ENCODE measurements at places on chromosomes 2 and 18.

- no peak for DNase-seq
These were observed 127.0 kb upstream of the COL5A2 start for GRCh38 chr2:189306525-189306924.

DNA sequence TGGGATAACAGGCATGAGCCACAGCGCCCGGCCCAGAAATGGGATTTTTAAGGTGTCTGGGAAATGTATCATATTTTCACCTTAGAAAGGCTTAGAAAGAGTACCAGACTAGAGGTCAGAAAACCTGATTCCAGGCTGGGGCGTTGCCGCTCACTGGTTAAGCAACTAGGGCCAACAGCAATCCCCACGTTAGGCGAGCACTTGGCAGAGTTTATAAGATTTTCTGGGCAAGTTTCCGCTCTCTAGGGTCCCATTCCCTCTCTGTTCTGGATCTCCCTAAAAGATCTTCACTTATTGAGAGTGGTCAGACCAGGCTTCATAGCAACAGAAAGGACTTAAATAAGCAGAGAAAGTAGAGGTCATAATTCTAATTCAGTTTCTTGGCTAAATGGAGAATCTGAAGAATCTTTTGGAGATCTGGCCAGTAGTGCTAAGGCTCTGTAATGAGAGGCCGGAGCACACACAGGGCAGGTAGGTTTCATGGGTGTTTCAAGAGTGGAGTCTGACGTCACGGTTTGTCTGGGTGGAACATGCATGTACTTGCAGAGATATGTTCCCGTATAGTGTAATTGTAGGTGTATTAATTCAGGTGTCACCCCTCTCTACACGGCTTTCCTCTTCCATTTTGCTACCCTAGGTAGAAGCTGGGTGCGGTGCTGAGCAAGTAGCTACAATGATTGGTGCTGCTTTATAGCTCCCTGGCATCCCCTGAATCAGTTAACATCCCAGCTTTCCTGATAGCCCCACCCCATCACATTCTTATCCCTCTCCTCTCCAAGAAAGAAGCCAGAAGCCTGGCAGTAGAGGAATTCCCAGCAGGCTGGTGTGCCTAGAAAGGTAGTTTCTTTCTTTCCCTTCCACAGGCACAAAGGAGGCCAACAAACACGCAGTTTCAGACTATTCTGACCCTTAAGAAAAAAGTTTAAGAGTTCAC, 4.4 kb upstream of the SMAD7 start:
- no peak for DNase-seq

GRCh38 chr2:165827921-165828276, 33.9 kb upstream of the GALNT3 start:
- DNase-seq: no peak

GRCh38 chr2:26983746-26984145, 13.3 kb downstream of the MAPRE3 start:
- no peak for DNase-seq

DNA sequence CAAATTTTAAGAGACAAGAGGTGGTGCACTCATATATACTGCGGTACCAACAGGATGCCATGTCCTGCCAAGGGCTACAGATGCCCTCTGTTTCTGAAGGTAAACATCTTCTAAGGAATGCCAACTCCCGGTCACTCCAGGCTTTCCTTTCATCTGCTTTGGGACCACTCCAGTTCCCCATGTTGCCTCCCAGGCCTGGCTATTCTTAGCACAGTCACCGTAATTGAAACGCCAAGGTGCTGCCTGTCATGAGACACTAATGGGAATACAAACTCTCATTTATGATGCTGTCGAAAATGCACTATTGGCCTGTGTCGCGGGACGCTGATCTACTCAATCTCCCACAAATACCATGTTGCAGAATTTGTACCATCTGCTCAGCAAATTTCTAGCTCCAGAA, 79.6 kb downstream of the KLF7 start:
- DNase-seq: no peak

GRCh38 chr2:49049161-49049560, 105.2 kb downstream of the FSHR start:
- no peak for DNase-seq

DNA sequence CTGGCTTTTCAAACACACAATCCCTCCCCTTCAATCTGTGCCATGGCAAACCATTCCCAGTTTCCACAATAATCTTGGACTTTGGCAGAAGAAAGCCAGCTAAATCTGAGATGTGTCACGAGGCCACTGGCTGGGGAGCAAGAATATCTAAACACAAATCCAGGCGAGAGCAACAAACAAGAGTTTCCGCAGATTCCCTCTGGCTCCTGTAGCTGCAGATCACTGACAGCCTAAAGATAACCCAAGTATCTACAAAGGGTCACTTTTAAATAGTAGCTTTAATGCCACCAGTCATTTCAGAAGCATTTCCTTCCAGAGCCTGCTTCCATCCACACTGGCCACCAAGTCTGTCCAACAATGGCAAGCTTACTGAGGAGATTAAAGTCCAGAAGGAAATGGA, 86.9 kb downstream of the ACVR1 start:
- DNase-seq: no peak

- DNase-seq: no peak
These were observed 98.8 kb upstream of the MGAT4A start for GRCh38 chr2:98829581-98830270.

- no peak for DNase-seq
These were observed 221.3 kb downstream of the BCL2 start for GRCh38 chr18:63098018-63098981.

GRCh38 chr2:212064318-212064717, 474.3 kb downstream of the ERBB4 start:
- DNase-seq: no peak

DNA sequence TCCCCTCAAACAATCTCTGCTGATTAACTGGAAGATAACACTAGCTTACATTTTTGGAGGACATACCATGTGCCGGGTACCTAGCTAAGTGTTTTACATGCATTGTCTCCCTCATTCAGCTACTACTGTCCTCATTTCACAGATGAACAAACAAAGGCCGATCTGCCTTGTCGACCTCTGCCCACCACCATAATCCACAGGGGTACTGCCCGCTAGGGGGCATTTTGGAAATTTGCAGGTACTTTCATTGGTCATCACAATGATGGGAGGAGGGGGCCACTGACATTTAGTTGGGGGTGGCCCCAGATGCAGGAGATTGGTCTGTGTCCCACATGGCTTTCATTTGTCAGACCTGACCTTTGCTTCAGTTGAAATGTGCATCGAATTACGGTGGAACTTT, 3.9 kb upstream of the TMEM163 start:
- no peak for DNase-seq

- no peak for DNase-seq
These were observed 61.0 kb downstream of the RBMS1 start for GRCh38 chr2:160432633-160433032.

DNA sequence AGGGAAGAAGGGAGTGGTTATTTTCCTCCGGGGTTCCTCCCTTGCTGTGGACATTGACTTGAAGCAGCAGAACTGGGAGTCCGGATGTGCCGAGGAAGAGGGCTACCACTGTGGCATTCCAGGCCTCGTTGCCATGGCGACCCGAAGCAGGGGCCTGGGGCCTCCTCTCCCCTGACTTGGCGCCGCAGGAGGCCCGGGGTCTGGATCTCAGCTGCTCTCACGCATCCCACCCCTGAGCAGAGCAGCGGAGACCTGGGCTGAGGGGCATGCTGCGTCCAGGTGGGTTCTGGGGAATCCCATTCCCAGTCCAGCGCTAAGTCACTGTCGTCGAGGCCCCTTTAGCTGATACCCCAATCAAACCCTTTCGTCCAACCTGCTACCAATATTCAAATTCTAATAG, 100.2 kb downstream of the BCL11A start:
- DNase-seq: no peak

DNA sequence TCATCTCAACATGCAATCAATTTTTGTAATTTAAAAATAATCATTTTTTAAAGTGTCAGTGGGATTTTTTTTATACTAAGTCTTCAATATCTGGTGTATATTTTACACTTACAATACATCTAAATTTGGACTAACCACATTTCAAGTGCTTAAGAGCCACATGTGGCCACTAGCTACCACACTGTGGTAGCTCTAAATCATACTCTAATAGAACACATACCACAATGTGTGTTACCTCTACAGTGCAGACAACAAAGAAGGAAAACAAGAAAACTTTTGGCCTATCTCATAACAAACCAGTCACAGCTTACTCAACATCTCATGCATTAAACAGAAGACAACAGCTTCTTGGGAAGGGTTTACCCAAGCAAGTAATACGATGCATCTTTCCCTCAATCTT, 24.5 kb downstream of the PIAS2 start:
- DNase-seq: no peak

GRCh38 chr2:169562519-169562918, 11.1 kb downstream of the FASTKD1 start:
- no peak for DNase-seq

DNA sequence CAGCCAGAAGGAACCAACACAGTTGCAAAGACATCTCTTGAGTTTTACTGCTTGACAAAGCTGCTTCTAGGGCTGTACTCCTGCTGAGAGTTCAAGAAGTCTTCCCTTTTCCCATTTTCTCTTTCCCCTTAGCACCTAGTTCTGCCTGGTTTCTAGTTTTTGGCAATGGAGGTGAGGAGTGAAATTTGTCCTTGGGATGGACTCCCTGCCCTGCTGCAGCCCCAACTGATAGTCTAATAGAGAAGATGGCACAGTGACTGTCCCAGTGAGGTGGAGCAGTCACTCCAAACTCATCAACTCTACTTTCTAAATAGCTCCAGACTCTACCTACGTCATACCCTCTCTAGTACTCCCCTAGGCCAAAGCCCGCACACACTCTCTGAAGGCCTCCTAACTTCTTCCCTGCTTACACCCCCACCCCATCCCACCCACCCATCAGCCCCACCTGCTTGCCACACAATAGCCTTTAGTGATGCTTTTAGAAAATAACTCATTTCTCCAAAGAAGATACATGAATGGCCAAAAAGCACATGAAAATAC, 164.4 kb downstream of the DDX1 start:
- DNase-seq: no peak

GRCh38 chr2:47360927-47361326, 42.0 kb upstream of the MSH2 start:
- DNase-seq: no peak

GRCh38 chr18:77164026-77164425, 31.4 kb upstream of the MBP start:
- no peak for DNase-seq

DNA sequence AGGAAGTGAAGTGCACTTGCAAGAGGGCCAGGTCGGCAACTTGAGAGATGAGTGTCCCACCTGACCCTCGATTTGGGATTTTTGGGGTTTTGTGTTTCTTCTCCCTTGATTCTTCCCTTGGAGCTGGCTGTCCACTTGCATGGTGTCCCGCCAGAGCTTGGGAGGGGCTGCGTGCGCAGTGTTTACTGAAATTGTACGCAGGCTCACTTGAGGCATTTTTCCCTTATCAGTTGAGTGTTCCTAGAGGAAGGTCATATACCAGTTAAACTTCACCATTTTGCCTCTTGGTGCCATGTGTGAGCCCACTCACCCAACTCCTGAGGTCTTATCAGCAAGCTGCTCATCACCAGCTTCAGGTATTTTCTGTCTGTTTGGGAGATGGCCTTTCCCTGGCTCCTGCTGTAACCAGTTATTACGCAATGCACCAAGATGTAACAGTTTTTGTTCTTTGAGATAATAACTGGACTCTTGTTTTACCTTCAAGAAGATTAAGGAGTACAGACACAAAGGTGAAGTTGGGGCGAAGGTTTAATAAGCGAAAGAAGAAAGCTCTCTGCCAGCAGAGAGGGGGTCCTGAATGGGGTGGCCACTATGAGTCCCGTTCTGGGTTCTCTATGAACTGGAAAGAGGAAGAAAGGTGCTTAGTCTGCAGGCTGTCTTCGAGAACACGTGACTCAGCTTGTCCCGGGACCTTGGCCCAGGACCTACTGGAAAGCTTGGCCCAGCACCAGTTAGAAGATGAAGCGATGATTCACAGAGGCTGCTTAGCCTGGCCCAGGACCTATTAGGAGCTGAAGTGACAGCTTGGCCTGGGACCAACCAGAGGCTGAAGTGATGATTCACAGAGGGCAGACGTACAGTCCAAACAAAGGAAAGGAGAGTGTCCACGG, 21.5 kb upstream of the TXNL4A start:
- no peak for DNase-seq

- no peak for DNase-seq
These were observed 64.7 kb upstream of the ST3GAL5 start for GRCh38 chr2:85953476-85953875.
